Frontal cortex (tissue), 4 donors: ENCODE measurements at places on chromosomes 7 and 10.

- no peak for DNase-seq
These were observed 39.8 kb upstream of the DNAJC1 start for GRCh38 chr10:22043327-22043633.

DNA sequence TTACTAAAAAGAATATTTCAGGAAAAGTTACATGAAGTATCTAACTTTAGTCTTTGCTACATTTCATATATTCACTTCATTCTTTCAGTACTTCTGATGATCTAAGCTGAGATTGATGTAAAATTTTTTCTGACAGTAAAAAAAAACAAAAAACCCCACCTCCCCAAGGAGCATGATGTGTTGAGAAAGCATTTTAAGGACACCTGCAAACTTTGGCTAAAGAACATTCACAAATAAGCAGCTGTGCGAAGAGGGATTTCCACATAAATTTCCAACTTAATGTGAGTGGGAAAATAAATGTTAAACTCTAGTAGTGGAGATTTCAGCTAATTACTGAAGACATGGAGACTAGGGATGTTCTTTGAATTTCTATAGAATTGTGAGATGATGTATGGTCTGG, 35.5 kb downstream of the DLD start:
- DNase-seq, result no peak

DNA sequence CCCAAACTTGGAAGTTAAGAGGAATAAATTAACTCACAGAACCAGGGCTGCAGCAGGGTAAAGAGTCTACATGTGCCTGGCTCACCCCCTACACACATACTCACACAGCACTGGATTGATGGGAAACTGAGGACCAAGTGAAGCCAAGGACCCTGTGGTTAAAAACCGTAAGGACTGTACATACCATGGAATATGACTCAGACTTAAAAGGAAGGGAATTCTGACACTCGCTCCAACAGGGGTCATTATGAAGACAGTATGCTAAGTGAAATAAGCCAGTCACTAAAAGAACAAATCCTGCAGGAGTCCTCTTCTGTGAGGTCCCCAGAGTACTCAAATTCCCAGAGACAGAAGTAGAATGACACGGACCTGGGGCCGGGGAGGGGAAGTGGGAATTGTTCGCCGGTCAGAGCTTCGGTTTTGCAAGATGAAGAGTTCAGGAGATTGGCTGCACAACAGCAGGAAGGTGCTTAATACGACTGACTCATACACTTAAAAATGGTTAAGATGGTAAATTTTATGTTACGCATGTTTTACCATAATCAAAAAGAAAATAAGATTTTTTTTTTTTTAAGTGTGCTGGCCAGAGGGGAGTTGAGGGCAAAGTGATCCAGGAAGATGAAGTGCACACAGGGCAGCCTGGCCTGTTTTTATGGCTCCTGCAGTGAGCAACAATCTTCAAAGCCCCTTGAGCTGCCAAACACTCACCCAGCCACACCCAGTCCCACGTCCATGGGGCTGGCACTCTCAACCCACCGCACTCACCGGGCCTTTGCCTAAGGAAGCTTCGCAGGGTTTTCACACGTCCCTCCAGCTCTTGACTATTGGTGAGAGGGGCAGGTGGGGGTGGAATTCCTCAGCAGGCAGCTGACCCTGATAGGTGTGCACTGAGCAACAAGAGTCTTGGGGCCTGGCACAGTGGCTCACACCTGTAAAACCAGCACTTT, 26.4 kb downstream of the DRGX start:
- DNase-seq, result no peak

DNA sequence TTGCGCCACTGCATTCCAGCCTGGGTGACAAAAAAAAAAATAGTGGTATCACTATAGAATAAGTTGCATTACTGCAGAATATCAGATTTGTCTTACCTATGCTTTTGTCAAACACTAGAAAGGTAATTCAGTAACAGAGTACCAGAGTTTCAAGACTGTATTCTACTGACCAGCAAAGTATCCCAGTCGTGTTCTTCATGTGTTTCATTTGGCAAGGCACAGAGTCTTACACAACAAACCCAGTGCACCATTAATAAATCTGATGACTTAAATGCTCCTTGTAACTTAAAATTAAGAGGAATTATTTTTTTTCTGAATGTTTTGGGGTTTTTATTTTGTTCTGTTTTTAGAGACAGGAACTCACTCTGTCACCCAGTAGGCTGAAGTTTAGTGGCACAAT, 34.4 kb upstream of the PBLD start:
- no peak for DNase-seq

- DNase-seq, result no peak
These were observed 33.2 kb downstream of the TBATA start for GRCh38 chr10:70751991-70752390.

DNA sequence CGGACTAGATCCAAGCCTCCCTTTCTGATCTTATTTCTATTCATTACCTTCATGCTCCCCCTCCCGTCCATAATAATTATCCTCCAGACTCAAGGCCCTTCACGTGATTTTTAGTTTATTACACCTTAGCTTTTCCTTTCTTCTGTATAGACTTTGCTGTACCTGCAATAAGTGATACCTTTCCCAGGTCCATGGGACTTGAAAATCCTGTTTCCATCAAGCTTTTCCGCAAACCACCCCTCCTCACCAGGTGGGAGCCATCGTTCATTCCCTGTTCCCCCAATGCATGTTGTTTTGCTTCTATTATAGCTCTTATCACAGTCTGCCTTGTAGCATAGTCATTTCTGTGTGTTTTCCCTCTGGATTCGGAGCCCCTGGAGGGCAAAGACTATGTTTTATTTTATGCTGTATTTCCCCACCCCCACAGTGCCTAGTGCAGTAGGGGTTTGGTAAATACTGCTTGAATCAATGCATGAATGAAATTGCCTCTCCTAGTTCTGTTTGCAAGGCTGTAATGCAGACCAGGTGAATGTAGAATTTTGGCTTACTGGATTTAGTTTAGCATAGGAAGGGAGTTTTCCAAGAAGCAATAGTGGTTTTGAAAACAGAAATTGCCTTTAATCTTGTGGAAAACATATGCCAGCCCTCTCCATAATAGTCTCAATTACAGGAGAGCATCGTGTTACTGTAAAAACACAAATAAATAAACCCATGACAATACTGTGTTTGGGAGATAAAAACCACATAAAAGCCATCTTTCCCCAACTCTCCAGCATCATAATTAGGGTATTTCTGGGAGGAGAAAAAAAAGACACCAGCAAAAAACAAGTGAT, 213.4 kb downstream of the AUTS2 start:
- no peak for DNase-seq

DNA sequence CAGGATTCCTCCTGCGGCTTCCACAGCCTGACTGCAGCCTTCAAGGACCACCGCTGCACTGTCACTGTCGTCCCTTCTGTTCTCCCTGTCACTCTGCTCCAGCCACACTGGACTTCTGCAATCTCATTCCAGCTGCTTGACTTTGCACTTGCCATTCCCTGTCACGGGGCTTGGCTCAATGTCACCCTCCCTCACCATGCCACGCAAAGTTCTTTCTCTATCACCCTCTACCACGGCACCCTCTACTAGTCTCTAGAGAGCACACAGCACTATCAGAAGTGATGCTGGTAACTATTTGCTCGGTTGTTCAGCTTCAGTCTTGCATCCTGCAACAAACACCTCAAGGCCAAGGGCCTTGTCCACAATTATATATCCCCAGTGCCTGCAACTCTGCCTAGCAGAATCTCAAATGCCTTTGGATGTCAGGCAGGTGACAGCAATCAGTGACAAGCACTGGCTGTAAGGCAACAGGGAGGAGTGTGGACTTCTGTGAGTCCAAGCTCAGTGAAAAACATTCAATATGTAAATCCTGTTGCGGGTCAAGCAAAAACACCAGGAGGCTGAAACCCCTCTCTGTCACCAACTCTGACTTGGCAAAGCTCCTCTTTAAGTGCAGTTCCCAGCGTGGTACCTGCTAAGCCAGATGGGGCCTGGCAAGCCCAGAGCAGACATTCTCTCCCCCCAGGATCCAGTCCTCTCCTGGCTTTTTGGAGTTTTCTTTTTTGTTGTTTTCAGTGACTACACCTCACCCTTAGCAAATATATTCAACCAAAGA, 259.9 kb downstream of the FGFR2 start:
- no peak for DNase-seq

GRCh38 chr10:17729630-17730029, 22.4 kb upstream of the TMEM236 start:
- no peak for DNase-seq

- peak; percentile 35 for DNase-seq
These were observed 67.3 kb upstream of the KLF6 start for GRCh38 chr10:3852147-3852904.

DNA sequence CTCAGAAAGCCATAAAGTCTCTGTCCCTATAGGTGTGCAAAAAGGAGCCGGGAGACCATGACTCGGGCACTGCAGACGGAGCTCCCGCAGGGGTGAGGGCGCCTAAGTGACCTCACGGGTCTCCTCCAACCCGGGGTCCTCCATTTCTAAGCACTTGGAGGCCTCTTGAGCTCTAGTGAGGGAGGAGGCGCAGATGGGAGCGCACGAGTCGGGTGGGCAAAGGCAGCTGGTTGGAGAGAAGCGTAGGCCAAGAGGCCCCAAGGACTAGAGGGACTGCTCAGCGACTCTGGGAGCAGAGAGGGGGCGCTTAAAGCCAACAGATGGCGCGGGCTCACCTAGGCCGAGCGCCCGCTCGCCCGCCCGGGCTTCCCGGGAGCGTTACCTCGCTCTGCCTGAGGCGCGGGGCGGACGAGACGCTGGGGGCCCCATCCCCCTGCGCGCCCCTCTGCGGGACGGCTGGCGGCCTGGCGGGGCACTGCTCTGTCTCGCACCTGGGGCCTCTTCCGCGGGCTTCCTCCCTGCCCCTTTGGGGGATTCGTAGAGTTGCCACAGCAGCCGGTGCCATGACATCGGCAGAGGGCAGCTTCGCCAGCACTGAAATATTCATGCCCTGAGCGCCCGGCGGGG, 523 bp upstream of the CDH23 start:
- peak; percentile 72 for DNase-seq
